Femur (tissue), 1 donor: ENCODE measurements at places on chromosomes 6 and 20.

- no peak for DNase-seq
Observed at GRCh38 chr20:23298926-23299672, 51.5 kb upstream of the NXT1 start.

GRCh38 chr6:14763616-14764015 is 482.3 kb upstream of the JARID2 start:
- no peak for DNase-seq

- no peak for DNase-seq
Observed at GRCh38 chr20:8330785-8331695, 199.0 kb downstream of the PLCB1 start.

DNA sequence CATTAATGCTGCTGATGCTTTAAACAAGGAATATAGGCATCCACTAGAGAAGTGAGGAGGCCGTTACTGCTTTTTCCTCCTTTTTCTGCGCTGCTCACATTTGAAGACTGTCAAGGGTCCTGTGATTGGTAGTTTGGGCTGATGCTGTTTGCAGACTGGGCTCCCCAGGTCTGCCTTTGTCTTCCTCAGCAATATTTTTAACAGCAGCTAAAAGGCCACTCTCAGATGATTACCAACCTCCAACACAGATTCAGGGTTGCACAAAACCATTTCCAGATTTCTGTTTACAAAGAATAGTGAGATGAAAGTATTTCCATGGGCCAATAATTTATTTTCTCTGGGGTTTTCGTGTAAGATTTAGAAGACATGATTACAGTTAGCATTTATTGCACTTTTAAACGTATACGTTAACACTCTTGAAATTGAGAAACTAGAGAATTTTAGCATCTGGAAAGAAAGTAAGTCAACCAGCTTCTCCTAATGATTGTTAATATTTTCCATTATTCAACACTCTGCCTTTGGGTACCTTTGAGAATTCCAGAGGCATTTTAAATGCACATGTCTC is 475.3 kb upstream of the SOX4 start:
- DNase-seq: no peak

- no peak for DNase-seq
Observed at GRCh38 chr6:82118150-82118562, 129.4 kb downstream of the IBTK start.

- no peak for DNase-seq
Observed at GRCh38 chr20:58233393-58233792, 4.9 kb upstream of the ANKRD60 start.

DNA sequence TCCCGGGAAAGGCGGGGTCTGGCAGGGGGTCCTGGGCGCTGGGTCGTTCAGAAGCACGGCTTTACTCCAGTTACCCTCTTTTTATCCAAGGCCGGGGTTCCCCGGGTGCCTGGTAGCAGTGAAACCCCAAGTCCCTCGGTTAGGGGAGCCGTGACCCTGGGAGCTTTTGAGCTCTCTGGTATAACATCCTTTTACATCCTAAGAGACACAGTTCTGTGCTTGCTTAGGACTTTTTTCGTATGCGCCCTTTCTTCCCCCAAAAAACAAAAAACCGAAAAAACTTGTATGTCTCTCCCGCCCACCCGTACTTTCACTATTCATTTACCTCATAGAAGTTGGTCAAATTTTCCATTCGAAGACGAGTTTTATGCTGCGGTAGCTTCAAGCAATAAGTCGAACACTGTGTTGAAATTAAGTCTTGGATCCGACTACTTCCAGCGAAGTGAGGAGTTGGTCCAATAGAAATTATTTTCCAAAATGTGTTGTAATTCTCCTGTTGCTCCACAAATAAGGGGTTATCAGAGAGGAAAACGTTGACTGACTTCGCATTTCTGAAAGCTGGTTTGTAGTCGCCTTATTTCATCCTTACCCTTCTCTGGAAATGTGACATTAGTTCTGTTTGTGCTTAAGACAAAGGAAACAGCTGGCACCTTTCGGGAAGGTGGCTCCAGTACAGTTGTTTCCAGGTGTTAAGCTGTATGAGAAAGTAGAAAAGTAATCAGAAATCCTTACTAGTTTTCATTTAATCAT is 816 bp upstream of the MAN1A1 start:
- no peak for DNase-seq

GRCh38 chr20:43669332-43669731 is 2.4 kb downstream of the MYBL2 start:
- no peak for DNase-seq

DNA sequence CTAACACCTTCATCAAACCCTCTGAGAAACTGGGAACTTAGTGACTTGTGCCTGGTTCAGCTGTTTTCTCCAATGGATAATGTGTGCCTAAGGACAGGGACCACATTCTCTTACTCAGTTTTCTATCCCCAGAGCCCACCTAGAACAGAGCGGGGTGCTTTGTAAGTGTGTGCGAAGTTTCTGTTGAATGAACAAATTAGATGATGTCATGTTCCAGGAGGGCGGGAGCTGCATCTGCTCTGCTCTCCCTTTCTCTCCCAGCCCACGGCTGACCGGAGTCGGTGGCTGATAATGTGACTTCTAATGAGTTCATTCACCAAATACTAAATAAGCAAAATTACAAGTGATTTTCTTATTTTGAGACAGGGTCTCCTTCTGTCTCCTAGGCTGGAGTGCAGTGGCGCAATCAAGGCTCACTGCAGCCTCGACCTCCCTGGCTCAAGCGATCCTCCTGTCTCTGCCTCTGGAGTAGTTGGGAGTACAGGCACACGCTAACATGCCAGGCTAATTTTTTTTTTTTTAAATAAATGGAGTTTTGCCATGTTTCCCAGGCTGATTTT is 60.7 kb upstream of the FNDC1 start:
- no peak for DNase-seq
